Activated CD4-positive, alpha-beta T cell treated with anti-CD3 and anti-CD28 coated beads for 1 hour (primary cell): ENCODE measurements at places on chromosomes 3 and 15.
A peak's percentile ranks its signal among the peaks of the same experiment; 100 is the strongest.

- DNase-seq = no peak
These were observed 149.8 kb downstream of the SERPINI1 start for GRCh38 chr3:167885277-167885676.

- DNase-seq = no peak
These were observed 20.1 kb upstream of the BHLHE40 start for GRCh38 chr3:4959180-4959579.

- no peak for DNase-seq
These were observed 2.8 kb downstream of the BCL2L10 start for GRCh38 chr15:52109559-52110451.

DNA sequence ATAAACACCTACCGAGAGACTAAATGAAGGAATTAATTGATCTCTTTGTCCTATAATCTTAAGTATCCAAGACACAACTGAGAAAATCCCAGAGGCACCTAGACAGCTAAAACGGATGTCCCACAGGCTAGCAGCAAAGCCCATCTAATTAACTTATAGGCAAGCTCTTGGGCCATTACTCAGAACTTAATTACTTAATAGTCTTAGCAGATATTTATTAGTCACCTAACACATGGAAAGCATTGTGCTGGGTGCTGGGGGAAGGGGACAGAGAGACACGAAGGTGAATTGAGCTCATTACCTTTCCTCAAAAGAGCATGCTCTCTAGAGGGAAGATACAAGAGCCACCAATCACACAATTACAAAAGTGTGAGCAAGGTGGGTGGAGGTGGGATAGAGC lies 189.8 kb upstream of the PROK2 start:
- DNase-seq = no peak

- DNase-seq = no peak
These were observed 39.0 kb downstream of the IL12A start for GRCh38 chr3:160027541-160028195.

DNA sequence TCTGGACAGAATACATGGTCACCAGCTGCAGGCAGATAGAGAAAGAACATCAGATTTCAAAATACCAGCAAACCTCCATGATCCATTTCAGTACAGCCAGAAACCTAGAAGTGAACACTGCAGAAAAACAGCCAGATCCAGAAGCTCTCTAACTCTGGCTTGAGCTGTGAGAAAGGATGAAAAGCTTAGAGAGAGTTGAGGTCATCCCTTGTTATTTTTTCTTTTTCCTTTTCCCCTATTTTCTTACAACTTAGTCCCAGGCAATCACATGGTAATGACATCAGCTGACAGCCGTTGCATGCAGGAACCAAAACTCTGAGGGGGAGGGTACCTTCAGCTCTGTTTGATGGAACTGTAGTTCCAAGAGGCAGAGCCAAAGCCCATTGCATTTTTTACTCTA lies 113.2 kb downstream of the TCF12 start:
- no peak for DNase-seq

- peak; percentile 61 for DNase-seq
These were observed 79.2 kb upstream of the CCNL1 start for GRCh38 chr3:157239082-157239704.

- DNase-seq = no peak
These were observed 235.8 kb upstream of the ARHGEF26 start for GRCh38 chr3:153885359-153885758.

GRCh38 chr15:60591496-60592370 lies 112.8 kb upstream of the ICE2 start:
- peak; percentile 22 for DNase-seq

DNA sequence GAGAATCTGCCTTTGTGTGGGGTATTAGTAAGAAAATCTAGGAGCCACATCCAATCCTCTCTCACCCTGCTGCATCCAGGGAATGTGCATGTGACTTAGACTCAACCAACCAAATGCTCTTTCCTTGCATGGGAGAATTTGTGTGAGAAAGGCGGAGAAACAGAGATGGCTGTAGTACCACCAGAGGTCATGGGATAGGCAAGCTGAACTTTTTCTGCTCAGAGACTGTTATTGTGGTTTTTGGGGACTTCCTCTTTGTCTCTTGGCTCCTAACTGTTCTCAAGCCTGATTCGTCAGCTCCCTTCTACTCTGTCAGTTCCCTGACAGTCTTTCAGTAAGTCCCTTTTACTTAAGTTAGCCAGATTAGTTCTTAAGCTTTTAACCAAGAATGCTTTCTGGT lies 2.6 kb upstream of the ZSCAN2 start:
- DNase-seq = no peak

DNA sequence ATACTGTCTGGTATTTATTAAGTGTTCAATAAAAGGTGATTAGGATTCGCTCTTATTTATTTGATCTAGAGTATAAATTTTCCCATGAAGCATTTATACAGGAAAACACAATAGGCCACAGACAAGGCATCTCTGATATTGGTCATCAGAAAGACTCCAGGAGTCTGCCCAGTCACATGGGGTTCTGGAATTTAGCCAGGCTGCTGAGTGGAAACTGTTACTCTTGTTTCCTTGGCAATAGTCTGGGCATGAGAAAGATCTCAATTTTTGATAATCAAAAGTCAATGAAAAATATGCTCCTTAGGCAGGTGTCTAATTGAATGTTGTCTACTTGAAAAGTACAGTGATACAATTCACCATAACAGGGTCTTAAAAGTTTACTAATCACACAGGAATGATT lies 161.2 kb downstream of the FRMD5 start:
- no peak for DNase-seq

GRCh38 chr3:172137287-172138192 lies 98.2 kb downstream of the FNDC3B start:
- DNase-seq = no peak

DNA sequence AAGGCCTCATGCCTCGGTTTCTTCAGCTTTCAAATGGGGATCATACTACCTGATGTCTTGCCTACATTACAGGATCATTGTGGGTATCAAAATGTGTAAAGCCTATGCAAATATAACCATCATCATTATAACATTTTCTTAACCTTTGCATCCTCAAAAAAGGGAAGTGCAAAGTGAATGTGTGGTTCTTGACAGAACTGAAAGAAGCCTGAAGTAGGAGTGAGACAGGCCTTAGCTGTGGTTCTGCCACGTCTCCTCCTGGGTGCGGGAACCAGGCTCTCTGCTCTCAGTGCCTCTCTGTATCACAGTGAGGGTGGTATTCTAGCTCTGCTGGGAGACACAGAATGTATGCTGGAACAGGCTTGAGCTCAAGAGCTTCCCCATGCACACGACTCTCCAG lies 316.9 kb upstream of the ICE2 start:
- no peak for DNase-seq

DNA sequence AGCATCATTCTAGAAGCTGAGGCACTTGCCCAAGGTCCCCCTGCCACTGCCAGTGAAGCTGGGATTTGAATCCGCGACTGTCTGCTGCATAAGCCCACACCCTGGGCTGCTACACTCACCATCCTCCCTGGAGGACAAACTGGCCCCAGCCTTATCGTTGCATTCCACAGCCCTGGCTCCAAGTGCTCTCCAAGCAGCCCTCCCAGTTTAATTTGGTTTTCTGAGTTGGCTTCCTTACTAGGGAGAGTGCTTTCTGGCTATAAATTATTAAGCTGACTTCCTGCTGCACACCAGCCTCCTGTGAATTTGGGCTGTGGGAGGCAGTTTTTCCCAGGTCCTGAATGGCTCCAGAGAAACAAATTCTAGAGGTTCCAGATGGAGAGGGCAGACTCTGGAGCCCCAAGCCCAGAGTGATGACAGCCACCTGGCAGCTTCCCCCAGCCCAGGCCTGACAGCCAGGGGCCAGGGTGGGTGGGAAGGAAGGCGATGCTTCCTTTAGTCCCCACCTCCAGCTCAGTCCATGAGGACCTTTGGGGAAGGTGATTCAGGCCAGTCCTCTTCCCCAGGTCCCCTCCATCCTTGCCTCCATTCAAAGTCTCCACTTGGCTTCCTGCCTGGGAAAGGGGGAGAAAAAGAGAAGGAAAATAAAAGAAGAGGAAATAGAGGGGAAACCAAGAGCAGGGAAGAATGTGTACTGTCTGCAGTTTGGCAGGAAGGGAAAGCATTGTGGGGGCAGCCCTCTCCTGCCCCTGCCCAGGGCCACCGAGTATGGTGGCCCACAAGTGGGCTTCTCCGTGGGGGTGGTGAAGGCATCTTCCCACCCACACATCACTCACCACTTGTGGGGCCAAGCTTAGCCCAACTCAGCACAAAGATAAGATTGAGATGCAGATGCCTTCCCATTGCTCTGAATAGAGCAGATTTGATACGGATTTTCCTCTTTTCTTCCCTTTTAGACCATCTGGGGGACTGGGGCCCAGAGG lies 69.6 kb downstream of the SEMA5B start:
- DNase-seq = no peak

- DNase-seq = no peak
These were observed 824.2 kb downstream of the AGBL1 start for GRCh38 chr15:86903642-86904421.

DNA sequence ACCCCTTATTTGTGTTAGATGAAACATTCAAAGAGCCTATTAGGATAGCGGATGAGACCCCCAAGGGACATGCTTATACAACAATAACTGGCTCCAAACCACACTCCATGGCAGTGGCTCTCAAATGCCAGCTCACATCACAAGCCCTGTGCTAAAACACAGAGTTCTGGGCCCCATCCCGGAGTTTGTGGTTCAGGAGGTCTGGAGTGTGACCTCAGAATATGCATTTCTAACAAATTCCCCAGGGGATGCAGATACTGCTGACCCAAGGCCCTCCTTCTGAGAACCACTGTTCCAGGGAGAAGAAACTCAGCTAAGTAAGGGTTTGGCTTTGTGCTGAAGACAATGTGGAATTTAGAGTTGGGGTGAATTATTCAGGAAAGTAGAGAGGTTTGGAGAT lies 3.6 kb downstream of the CCRL2 start:
- no peak for DNase-seq

DNA sequence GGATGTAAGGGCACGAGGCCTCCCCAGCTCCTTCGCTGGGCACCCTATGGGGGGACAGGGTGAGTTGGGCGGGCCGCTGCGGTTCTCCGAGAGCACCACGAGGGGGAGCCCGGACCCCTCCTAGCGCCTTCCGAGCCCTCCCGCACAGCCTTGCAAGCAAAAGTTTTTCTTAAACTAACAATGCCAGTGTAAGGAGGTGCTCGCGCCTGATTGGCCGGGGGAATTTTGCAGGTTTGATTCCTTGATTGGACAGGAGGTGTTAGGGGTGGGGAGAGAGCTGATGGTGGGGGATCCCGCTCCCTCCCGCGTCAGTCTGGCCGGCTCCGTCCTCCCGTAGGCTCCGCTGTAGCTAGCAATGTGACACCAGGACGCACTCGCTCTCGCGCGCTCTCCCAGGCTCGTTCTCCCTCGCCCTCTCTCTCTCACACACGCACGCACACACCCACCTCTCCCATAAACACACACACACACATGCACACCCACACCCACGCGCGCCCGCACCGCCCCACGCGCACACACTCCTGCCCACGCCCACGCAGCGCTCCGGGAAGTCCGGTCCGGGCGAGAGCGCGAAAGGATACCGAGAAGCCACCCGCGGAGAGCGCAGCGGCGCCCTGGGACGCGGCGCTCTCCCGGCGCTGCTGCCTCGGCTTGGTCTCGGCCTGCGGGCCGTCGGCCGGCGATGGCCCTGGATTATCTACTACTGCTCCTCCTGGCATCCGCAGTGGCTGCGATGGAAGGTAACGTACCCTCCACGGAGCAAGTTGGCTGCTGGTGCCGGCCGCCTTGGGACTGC lies at the start of gene EPHB1:
Gene EPHB1 (plus strand): TSS at position 311 of the 796 bp plus-strand sequence.
- DNase-seq = peak; percentile 14

- DNase-seq = no peak
These were observed 48.7 kb downstream of the NMNAT3 start for GRCh38 chr3:139629033-139629432.

DNA sequence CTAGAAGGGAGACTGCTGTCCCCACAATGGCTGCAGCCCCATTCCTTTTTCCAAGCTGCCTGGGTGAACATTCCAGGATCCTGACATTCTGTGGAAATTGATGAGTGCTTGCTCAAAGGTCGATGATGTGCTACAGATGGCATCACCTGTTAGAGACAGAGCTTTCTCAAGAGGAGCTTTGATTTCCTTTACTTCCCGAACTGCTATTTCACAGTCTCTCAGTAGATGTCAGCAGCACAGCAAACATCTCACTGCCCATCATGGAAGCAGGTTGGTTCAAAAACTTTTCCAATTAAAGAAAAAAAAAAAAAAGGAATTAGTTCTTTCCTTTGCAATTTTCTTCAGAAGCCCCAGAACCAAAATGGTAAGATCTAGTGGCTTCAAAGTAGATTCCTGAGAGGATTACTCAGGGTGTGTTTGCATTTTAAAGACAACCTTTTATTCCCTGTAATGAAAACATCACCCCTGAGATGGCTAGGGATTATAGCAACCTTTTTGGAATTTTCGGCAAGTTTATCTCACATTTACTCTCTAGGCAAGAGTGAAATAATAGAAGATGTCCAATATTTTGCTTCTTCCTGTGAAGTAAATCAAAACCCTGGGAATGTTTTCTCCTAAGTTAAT lies 44.8 kb downstream of the POLR2M start:
- no peak for DNase-seq

GRCh38 chr15:41775651-41776050 lies 1.4 kb downstream of the MAPKBP1 start:
- no peak for DNase-seq

DNA sequence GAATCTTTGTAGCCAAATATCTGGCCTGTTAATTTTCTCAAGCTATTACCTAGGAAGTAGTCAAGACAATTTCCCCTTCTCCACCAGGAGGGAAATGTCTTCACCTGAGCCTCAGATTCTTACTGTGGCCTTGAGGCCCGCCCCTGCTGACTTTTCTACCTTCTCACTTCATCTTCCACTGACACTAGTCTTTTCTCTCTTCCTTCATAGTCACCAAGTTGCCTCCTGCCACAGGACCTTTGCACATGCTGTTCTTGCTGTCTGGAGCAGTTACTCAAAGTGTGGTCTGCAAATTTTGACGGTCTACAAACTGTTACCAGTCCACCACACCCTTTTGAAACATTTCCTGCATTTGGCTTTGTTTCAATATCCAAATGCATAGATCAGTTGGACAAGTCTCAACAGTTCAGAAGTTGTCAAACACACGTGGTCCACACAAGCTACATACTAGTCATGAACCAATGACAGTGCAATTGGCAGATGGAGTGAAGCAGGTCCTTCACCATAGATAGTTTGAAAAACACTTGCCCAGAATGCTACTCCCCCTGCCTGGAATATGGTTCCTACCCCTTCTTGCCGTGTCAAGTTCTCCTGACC lies 100.5 kb downstream of the OSBPL10 start:
- no peak for DNase-seq
